ENCODE measurements at places on chromosomes 5 and 9.

GRCh38 chr5:90570034-90570433 lies 11.4 kb downstream of the ADGRV1 start:
- DNase-seq: no peak

DNA sequence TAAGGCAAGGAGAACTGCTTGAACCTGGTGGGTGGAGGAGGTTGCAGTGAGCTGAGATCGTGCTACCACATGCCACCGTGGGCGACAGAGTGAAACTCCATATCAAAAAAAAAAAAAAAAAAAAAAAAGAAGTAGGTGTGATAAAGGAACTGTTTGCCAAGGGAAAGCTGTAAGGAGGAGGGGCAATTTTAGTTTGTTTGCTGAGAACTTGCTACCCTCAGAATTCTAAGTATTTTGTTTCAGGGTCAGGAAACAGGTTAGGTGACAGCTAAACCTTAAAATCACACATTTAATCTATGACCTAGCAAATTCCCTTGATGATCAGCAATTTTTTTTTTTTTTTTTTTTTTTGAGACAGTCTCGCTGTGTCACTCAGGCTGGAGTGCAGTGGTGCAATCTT lies 7.2 kb upstream of the ARRDC3 start:
- DNase-seq: no peak

GRCh38 chr5:174549254-174549653 lies 175.1 kb upstream of the MSX2 start:
- DNase-seq: no peak

DNA sequence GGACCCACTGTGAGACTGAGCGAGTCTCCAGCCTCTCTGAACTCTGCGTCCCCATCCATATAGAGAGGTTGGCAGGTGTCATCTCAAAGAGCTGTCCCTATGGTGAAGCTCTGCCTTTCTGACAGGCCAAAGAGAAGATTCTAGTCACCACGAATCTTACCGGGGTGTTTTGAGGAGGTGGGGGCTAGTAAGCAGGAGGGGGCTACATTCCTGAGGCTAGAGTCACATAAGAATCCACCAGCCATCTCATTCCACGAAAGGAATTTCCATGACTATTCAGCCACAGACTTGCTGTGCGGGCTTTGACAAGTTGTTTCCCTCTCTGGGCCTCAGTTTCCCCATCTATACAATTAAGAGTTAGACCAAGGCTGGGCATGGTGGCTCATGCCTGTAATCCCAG lies 16.3 kb downstream of the PDGFRB start:
- DNase-seq: no peak

- DNase-seq: no peak
These were observed 137.2 kb downstream of the ATG10 start for GRCh38 chr5:82109013-82109412.

- DNase-seq: no peak
These were observed 2.4 kb downstream of the TLE4 start for GRCh38 chr9:79574136-79574535.

- no peak for DNase-seq
These were observed 107.4 kb downstream of the TUSC1 start for GRCh38 chr9:25570802-25571201.

- DNase-seq: no peak
These were observed 521.7 kb upstream of the CLINT1 start for GRCh38 chr5:158380661-158381060.

Measured in progenitor cell of endocrine pancreas (in vitro differentiated cells).